ENCODE measurements at places on chromosomes 11 and 22. TPM values are rescaled to one million over a fixed set of nuclear protein-coding genes. Genes with fewer than 3 reads are reported as not detected.
A peak's percentile ranks its signal among the peaks of the same experiment; 100 is the strongest.

EMID1 gene
- total RNA-seq: 1.2 TPM

WT1 gene
- total RNA-seq: 0.87 TPM

MMP8 gene
- total RNA-seq: 0.42 TPM

PVALB gene
- total RNA-seq: not detected

LRRC74B gene
- not detected for total RNA-seq

PAMR1 gene
- 3.1 TPM for total RNA-seq

MPEG1 gene
- total RNA-seq: 27.1 TPM

OSBPL5 gene
- 64.1 TPM for total RNA-seq

BACE1-AS gene
- 11.5 TPM for total RNA-seq

GRCh38 chr11:121347813-121348212 is 55.2 kb downstream of the SC5D start:
- no peak for DNase-seq

DNA sequence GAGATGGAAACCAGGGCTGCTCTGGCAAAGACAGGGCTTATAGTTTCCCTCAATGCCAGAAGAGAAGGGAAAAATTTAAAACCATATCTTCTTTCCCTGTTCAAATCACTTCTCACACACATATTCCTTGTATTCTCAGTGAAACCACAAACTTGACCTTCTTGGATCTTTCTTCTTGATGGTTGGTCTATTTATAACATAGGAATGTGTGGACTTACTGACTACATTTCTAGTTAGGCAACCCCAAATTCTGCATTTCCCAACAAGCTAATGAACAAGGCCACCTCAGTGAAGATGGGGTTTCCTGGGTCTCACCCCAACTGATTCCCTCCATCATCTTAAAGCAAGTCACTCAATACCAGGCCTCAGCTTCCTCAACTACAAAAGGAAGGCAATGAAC is 3.8 kb upstream of the QSER1 start:
- no peak for DNase-seq

DNA sequence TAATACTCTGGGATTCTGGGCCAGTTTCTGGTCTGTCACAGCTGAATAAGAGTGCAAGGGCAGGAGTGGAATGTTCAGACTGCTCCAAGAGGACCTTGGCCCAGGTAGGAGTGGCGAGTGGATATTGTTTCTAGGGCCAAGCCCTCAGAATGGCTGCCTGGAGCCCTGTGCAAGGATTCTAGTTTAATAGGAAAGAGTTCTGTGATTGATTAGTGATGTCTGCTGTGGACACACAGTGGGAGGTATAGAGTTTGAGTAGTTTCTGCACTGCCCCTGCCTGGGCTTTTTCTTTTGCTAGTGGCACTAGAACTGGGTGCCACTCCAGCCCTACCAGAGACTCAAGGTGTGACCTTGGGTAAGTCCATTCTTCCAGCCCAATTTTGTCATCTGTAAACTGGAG is 9.7 kb upstream of the MPPED1 start:
- DNase-seq: no peak

GRCh38 chr22:41521126-41521525 is 23.1 kb downstream of the POLR3H start:
- no peak for DNase-seq

- no peak for DNase-seq
Measured at GRCh38 chr11:28195449-28195848, 87.3 kb downstream of the METTL15 start.

DNA sequence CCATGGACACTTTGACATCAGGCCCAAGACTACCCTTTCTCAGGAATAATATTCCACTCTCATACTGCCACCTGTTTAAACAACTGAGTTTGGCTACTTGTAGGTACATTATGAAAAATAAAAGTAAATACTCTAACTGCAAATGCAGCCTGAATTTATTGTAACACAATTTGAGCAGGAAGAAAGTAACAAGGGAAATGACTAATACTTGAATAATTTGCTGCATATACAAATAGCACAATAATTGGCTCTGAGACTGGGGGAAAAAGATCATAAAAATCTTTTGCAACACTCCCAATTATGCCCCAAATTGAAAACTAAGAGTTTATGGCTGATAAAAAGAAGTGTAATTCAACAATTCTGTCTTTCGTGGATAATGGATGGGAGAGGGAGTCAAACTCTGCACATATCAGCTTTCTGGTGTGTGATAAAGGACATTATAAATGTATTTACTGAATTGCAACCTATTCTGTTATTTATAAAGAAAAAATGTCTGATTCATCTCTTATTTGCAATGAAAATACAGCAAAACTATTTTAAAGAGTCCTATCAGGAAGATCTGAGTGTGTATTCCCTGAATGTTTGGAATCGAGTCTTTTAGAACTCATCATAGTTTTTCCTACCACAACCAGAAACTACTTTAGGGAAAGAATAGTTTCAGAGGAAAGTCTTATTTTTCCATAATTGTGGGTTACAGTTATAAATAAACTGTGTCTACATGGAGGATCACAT is 359.0 kb downstream of the JRKL start:
- no peak for DNase-seq

- peak; percentile 95 for DNase-seq
Measured at GRCh38 chr11:36455658-36456111, 54.4 kb downstream of the TRAF6 start.

- DNase-seq: no peak
Measured at GRCh38 chr11:57776031-57776521, 14.5 kb downstream of the CTNND1 start.

- no peak for DNase-seq
Measured at GRCh38 chr11:27699242-27699925, 871 bp downstream of the BDNF start.

DNA sequence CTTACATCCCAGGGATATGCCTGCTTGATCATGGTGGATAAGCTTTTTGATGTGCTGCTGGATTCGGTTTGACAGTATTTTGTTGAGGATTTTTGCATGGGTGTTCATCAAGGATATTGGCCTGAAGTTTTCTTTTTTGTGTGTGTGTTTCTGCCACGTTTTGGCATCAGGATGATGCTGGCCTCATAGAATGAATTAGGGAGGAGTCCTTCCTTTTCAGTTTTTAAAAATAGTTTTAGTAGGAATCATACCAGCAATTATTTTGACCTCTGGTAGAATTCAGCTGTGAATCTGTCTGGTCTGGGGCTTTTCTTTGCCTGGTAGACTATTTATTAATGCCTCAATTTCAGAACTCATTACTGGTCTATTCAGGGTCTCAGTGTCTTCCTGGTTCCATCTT is 362.4 kb downstream of the JRKL start:
- DNase-seq: no peak

DNA sequence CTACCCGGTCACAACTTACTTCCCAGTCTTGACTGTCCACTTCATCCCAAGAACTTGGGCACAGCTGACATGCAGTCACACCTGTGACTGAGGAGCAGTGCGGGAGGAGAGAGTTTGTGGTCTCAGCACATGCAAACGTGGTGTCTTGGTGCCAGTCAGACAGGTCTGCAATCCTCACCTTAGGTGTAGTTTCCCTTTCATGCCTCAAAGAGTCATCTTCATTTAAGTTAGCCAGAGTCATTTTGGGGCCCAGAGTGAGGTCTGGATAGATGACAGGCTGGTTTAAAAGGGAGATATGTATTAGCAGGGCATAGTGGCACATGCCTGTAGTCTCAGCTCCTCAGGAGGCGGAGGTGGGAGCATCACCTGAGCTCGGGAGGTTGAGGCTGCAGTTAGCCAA is 108.5 kb upstream of the SORL1-AS1 start:
- no peak for DNase-seq

DNA sequence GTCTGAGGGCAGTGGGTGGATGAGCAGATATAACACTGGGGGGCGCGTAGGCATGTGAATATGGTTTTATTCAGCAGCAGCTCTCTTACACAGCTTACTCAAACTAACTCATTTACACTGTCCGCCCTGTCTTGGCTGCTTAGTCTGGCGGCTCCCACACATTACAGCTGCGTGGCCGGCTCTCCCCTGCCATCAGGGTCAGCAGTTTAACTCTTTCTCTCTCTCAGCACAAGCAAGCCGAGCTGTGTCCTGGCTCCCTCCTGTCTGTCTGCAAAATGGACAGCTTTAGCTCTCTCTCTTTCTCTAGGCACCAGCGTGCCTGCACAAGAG is 1310.1 kb upstream of the RAG2 start:
- no peak for DNase-seq

DNA sequence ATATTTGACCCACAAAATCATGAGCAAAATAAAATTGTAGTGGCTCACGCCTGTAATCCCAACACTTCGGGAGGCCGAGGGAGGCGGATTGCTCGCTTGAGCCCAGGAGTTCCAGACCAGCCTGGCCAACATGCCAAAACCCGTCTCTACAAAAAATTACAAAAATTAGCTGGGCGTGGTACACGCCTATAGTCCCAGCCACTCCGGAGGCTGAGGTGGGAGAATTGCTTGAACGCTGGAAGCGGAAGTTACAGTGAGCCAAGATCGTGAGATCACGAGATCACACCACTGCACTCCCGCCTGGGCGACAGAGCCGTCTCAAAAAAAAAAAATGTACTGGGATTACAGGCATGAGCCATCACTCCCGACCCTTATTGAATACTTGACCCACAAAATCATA is 2.0 kb upstream of the RRAS2 start:
- no peak for DNase-seq

DNA sequence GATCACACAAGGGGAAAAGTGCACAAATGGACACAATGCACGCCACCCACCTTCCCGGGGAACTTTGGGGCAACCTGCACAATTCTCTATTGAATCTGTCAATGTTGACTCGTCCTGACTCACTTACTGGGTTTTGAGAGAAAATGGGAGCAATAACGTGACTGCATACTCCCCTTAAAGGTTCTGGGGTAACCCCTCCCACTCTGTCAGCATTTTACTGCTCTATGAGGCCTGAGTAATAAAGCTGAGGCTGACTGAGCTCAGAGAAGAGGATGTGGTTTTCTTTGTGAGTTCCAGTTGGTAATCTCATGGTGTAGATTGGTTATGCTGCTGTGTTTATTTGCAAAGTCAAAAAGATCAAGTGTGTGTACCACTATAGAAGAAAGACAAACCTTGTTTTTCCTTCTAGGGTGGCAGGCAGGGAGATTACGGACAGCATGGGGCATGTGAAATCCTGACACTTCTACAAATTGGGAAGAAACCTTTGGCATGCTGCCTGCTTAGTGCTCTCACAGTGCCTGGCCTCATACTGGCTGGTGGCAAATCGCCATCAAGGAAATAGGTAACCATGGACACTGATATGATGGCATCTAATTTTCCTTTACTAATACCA is 16.1 kb upstream of the APOA1 start:
- no peak for DNase-seq

DNA sequence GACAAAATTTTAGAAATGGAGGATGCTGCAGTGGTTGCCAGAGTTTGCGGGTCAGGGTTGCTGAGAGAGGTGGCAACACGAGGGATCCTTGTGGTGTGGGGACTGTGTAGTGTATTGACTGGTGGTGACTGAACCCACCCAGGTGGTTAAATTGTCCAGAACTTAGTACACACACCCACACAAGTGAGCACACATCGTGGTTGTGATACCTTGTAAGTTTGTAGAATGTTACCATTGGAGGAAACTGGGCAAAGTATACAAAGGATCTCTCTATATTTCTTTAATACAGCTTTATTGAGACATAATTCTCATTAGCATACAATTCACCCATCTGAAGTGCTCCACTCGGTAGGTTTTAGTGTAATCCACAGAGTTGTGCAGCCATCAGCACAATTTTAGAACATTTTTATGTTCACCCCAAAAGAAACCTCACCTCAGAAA is 56.1 kb downstream of the MED15 start:
- no peak for DNase-seq

DNA sequence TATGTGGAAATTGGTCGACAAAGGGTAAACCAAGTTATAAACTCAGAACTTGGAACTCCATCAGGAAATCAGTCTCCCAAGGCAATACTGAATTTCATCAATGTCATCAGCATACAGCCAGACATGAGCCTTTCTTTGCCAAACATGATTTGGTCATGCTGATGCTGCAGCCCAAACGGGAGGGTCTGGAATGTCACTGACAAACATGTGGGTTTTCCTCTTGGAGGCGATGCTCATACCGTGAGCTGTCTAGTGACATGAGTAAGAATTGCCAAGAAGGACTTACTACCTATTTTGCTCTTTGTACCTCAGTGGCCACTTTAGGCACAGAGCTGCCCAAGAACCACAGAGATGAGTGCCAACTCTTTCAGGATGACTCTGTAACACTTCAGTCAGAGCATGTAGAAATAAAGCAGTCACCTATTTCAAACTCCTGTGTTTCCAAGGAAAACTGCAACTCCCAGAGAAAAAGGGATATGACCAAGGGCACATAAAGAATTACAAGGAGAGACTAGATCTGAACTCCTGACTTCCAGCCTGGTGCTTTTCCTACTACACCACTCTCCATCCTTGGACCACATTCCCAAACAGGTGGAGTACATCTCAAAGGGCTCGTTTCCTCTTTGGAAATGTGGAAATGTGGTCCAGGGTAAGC is 24.3 kb upstream of the MRGPRX2 start:
- DNase-seq: no peak

DNA sequence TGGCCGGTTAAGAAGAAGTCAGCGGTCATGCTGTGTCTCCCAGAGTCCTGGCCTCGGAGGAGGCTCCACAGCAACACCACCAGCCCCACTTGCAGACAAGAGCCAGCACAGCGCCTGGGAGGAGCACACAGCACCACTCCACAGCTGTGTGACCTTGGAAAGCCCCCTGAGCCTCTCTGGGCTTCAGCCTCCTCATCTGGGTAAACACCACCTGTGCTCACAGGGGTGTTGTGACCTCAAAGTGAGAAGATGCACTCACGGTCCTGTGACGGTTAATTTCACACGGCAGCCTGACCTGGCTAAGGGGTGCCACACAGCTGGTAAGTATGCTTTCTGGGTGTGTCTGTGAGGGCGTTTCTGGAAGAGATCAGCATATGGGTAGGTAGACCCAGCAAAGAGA is 54.7 kb downstream of the PHF21B start:
- no peak for DNase-seq

DNA sequence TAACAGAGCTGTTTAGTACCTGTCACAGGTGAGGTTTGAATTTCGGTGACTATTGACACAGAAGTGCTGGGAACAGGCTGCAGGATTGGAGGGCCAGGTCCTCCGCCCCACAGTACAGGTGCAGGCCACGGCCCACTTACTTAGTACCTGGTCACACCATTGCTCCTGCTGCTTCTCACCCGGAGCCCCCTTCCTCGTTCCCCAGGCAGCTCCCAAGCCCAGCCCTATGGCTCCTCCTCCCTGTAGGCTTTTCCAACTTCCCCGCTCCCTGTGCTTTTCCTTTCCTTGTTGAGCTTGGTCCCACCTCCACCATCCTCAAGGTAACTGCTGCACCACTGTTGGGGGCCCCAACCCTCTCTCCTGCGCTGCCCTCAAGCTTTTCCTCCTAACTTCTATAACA is 27.9 kb upstream of the ANO1 start:
- peak; percentile 13 for DNase-seq

GRCh38 chr11:56889986-56890385 is 98.7 kb upstream of the OR5AK2 start:
- DNase-seq: no peak

DNA sequence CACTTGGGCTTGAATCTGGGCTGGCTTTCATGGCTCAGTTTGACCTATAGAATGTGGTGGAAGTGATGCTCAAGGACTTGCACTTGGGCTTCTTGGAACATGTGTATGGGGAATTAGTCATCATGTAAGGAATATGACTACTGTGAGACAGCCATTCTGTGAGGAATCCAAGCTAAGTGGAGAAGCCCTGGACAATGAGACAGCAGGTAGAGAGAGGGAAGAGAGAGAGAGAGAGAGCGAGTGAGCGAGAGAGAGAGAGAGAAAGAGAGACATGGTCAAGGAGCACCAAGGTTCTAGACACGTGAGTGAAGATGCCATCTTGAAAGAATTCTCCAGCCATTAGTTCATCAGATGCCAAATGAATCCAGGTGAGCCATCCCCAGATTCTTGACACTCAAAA is 261.6 kb upstream of the SORL1-AS1 start:
- DNase-seq: no peak

All from aorta (tissue), 5 donors.